ENCODE measurements at places on chromosomes 13 and 19.

GRCh38 chr19:29266001-29266400 lies 53.0 kb upstream of the UQCRFS1 start:
- no peak for DNase-seq

- no peak for DNase-seq
Observed at GRCh38 chr19:13547102-13547501, 40.8 kb upstream of the CACNA1A start.

- no peak for DNase-seq
Observed at GRCh38 chr19:50000038-50000840, 24.9 kb downstream of the VRK3 start.

DNA sequence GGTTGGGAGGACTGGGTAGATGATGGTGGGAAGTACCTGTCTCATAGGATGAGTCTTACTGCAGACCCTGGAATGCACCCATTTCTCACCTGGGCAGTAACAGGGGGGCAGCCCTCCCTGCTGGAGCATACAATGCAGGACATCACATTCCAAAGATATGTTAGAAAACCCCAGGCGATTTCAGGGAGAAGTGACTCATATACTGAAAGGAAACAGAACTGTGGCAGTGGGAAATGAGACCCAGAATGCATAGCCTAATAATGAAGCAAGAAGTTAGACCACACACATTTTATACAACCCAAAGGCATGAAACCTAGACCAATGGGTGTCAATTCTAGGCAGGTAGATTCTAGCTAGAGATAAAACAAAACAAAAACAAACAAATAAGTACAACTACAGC lies 402.7 kb downstream of the IRS2 start:
- no peak for DNase-seq

- DNase-seq, result no peak
Observed at GRCh38 chr13:73372666-73373627, 314.1 kb downstream of the KLF5 start.

GRCh38 chr13:75811361-75811760 lies 175.2 kb downstream of the LMO7 start:
- DNase-seq, result no peak

- no peak for DNase-seq
Observed at GRCh38 chr13:111513766-111514609, 193.5 kb downstream of the TEX29 start.

- no peak for DNase-seq
Observed at GRCh38 chr19:50899569-50899968, 11.6 kb downstream of the KLK4 start.

- no peak for DNase-seq
Observed at GRCh38 chr13:28258417-28258816, 120.1 kb downstream of the PAN3 start.

GRCh38 chr19:29402563-29402962 lies 123.2 kb upstream of the VSTM2B start:
- DNase-seq, result no peak

DNA sequence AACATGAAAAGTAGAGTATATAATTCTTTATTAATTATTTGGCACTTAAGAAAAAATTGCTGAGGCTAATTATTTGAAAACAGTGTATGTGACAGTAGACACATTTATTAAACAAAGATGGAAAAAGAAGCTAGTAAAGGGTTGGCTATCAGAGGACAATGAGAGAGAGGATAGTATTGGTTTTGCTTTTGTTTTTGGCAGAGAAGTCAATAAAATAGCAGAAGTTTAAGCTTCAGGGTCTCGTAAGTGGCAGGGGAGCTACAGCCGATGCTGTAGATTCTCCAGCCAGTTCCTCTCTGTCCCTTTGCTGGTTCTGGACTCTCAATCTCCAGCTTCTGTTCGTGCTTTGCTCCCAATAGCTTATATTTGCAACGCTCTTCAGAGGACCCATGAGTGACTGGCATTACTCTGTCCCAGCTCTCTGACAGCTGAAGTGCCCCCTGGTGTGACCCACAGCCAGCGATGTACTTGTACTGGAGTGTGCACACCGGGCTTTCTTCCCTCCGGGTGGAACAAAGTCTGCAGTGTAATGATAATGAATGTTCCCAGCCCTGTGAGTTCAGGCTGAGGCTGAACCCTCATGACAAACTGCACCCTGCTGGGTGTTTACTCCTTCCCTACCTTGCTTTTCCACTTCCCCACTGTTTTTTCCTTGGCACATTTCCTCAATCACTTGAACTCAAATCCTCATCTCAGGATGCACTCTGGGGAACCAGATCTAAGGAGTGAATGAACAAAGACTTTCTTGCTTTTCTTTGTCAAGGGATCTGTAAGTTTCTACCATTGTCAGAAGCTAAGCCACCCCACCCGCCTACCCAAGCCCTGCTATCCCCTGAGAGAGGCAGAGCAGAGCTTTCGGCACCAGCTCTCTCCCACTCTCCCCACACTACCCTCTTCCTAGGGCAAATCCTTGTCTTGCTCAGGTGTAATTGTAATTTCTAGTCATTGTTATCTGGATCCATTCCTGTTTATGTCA lies 254.8 kb downstream of the LHFPL6 start:
- DNase-seq, result no peak

- DNase-seq, result no peak
Observed at GRCh38 chr13:63636316-63636993, 2220.8 kb upstream of the PCDH20 start.

DNA sequence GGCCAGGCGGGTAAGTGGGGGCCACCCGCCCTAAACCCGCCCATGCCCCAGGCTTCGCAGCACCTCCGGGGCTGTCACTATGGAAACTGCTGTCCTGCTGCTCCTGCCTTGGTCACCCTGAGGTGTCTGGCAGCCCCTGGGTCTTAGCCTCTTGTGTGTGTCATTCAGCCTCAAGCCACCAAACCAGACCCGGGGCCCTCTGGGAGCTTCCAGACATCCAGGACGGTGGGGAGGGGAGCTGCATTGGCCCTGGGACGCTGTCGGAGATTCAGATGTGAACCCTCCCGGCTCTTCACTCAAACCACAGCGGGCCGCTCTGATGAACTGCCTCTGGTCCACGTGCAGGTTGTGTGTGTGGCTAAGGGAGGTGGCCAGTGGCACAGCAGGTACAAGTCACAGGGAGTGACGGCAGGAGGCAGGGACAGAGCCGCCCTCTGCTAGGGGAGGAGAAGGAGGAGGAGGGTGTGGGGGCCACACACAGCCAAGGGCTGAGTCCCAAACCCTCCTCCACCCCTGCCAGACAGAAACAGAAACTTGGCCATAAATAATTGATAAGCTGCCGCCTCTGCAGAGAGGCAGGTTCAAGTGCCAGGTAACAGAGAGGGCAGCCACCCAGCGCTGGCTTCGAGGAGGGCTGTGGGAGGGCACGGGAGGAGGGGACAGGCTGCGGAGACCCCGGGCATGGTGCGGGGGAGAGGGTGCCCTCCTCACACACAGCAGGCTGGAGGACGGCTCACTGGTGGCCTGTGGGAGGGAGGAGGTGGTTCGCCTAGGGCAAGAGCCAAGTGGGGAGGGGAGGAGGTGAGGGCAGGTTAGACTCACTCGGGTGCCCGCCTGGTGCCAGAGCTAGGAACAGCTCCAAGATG lies 8.0 kb downstream of the NANOS3 start:
- DNase-seq, result no peak

- no peak for DNase-seq
Observed at GRCh38 chr13:97761796-97762540, 191.5 kb upstream of the IPO5 start.

GRCh38 chr19:32692727-32693061 lies 1.1 kb downstream of the NUDT19 start:
- no peak for DNase-seq

GRCh38 chr13:46948338-46948737 lies 51.5 kb upstream of the HTR2A start:
- DNase-seq, result no peak

- DNase-seq, result peak; percentile 87
Observed at GRCh38 chr19:5308451-5309437, 31.9 kb downstream of the PTPRS start.

DNA sequence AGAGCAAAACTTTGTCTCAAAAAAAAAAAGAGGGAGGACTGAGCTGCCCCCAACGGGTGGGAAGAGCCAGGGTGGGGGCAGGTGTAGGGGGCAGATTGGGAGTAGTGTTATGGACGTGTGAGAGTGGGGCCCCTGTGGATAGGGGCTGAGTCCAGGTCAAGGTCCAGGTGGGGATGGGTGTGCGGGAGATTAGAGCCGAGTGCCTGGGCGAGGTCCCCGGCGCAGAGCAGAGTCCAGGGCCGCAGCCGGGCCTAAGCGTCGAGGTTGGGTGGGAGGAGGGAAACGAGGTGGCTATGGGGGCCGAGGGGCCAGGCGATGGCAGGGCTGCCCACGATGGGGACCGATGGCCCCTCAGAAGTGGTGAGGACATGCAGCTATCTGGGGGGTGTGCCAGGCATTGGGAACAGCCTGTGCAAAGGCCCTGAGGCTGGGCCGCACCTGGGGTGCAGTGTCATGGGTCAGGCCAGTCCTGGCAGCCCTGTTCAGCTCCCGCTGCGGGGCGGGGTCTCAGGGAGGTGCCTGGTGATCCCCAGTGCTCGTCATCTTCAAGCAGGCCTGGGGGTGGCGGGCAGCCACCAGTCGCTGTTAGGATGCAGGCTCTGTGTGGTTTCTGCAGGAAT lies 12.3 kb upstream of the MISP start:
- DNase-seq, result no peak

DNA sequence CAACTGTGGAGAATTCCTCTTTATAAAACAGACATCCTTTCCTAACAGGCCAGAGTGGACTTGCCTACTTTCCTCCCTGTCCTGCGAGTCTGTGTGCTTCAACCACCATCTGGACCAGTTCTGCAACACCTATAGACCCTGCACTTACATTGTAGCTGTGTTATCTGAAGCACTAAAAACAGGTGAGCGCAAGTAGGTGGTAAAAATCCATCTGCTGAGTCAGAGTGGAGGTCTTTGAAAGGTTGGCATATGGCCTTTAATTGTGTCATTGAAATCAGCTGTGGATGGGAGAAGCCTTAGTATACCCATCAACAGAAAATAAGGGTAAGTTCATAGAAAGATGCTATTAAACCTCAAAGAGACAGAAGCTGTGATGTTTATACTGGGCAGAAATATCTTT lies 7.6 kb upstream of the NALCN start:
- no peak for DNase-seq

DNA sequence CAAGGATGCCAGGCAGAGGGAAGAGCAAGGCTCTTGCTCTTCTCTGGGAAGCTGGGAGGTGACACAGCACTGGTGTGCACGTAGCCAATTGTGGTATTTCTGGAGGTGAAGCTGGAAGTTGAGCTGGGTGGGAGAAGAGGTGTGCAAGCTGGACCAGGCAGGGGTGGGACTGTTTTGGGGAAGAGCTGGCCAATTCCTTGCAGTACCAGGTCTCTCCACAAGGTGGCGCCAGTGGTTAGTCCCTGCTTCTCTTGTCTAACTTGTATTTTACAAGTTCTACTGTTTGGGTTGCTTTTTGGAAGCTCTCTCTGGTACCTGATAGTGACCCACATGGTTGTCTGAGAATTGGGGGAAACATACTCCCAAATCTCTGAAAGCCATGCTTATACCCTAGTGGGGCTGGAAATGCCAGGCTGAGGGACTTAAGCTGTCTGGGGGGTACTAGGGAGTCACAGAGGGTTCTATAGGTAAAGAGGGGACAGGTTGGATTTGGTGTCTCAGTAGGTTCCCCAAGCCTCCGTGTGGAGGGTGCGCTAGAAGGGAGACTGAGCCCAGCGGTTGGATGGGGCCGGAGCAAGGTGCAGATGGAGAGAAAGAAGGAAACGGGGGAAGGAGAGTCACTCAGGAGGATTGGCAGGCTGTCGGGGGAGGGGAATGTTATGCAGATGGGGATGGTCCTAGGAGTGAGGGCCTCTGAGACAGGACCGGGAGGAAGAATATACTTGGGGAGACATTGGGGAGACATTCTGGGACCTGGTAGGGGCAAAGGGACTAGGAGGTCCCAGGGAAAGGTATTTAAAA lies 3.0 kb downstream of the HPN start:
- no peak for DNase-seq

GRCh38 chr13:89827552-89827951 lies 1519.9 kb upstream of the MIR17HG start:
- DNase-seq, result no peak

GRCh38 chr19:44112802-44113137 lies 429 bp upstream of the ZNF225 start:
- no peak for DNase-seq
